ENCODE measurements at places on chromosomes 16 and 17. TPM values are rescaled to one million over a fixed set of nuclear protein-coding genes. Genes with fewer than 3 reads are reported as not detected.

Gene MYOCD
- total RNA-seq, result not detected

Gene CD79B
- total RNA-seq, result not detected

Gene TPSD1
- 0.26 TPM for total RNA-seq

Gene KRT39
- total RNA-seq, result not detected

Gene TEX19
- 0.21 TPM for total RNA-seq

Gene SDR42E1
- 0.33 TPM for total RNA-seq

Gene CSHL1
- not detected for total RNA-seq

Gene NUPR1
- total RNA-seq, result 79.7 TPM

Measured in Panc1 (cell line).